ENCODE measurements at places on chromosomes 4 and X.

- no peak for DNase-seq
Observed at GRCh38 chrX:11532291-11533078, 133.2 kb downstream of the ARHGAP6 start.

- no peak for DNase-seq
Observed at GRCh38 chr4:19438233-19438632, 813.5 kb upstream of the SLIT2 start.

DNA sequence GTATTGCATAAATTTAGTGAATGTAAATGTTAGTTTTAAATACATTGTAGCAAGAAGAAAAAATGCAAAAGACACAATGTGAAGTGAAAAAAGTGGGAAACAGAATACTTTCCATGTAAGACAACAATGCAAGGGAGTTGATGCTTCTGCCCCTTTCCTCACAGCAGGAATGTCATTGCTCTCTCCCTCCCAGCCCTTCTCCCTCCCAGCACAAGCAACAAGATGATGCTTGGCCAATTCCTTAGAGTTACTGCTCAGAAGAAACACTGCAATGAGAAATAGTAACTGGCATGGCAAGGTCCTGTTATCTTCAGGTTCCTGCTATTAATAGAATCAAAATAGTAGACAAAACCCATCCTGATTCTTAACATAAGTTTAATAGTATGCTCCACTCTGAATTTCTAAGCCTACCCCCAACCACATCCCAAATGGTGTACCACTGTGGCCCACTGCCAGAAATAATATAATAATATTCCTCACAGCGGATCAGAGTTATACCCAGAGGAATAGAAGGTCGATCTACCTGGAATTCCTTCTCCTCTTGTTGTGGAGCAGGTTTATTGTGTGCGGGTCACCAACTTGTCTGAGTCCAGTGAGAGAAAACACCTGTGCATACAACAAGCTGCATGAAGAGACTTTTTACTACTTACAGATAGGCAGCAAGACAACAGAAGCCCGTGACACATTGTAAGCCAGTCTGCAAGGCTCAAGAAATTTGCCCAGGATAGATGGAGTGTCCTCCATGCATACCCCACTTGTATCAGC lies 69.8 kb upstream of the SLC7A11 start:
- no peak for DNase-seq

- DNase-seq: no peak
Observed at GRCh38 chr4:117549524-117549923, 464.1 kb upstream of the TRAM1L1 start.

DNA sequence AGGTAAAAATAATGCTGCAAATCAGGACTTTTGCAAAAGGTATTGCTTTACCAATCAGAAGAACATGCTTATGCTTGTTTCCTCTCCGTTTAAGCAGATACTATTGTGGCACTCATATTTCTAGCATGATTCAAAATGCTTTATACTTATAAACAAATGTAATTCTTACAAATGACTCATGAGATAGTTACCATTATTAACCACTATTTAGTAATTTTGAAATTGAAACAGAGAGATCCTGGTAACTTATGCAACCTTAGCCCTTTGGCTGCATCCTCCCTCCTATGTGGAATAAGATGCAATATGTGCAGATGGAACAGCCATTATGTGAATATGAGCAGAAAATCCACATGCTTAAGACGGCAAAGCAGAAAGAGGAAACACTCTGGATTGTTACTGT lies 164.7 kb downstream of the PCDH18 start:
- no peak for DNase-seq
